ENCODE measurements at places on chromosomes 3 and 15. TPM values are rescaled to one million over a fixed set of nuclear protein-coding genes. Genes with fewer than 3 reads are reported as not detected.

ZBTB20 gene
- 32.5 TPM for total RNA-seq

ARPP19 gene
- total RNA-seq, result 155 TPM

CCDC50 gene
- 178 TPM for total RNA-seq

ACSBG1 gene
- total RNA-seq, result not detected
